ENCODE measurements at places on chromosomes 7 and 10.
A peak's percentile ranks its signal among the peaks of the same experiment; 100 is the strongest.

DNA sequence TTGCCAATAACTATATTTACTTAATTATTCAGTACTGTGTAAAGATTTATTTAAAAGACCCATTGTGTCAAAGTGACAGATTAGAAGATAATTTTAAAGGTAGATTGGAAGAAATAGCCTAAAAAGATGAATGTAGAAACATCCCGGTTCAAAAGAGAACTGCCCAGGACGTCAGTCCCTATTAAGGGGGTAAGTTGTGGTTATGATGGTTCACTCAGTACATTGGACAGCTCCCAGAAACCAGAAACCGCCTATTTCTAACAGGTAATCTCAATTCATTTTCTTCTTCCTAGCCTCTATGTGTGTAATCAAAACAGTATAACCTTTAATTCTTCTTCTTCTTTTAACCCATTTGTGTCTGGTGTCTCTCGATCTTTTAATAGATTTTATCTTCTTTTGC is 1.5 kb upstream of the FERD3L start:
- no peak for DNase-seq

DNA sequence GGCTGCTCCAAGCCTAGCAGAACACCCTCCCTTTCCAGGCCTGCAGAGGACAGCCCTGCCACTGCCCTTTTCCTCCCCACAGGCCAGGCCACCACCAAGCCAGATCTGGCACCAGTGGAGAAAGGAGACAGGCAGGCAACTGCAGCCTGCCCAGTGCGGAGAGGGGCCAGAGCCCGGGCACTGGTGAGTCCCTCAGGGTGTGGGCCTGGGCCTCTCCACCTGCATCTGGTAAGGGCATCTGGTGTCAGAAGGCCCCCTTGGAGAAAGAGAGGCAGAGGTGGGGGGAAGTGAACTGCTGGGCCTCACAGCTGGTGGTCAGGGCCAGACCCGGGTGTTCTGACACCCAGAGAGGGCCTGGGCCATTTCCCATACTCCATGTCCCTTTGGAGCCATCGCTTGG is 27.9 kb downstream of the ZNF783 start:
- DNase-seq, result no peak

GRCh38 chr10:132374176-132374575 is 22.8 kb upstream of the PWWP2B start:
- DNase-seq, result peak; percentile 21

- DNase-seq, result no peak
Measured at GRCh38 chr7:114008696-114009095, 89.9 kb upstream of the PPP1R3A start.

DNA sequence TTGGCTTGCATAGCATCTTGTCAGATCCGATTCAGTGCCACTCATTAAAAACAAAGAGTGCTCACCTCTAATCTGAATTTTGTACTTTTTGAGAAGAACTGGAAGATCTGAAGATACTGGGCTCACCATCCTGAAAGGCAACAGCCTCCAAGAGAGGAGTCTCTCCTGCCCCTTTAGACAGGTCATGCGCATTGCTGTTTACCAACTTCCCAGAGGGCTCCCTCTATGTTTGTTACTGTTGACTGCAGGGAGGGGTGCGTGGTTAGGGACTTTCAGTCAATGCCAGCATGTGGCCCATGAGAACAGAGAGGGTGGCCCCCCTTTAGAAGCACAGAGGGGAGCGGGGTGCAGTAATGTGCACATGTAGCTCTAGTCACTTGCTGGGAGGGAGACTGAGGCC is 33.2 kb upstream of the CABCOCO1 start:
- DNase-seq, result no peak

DNA sequence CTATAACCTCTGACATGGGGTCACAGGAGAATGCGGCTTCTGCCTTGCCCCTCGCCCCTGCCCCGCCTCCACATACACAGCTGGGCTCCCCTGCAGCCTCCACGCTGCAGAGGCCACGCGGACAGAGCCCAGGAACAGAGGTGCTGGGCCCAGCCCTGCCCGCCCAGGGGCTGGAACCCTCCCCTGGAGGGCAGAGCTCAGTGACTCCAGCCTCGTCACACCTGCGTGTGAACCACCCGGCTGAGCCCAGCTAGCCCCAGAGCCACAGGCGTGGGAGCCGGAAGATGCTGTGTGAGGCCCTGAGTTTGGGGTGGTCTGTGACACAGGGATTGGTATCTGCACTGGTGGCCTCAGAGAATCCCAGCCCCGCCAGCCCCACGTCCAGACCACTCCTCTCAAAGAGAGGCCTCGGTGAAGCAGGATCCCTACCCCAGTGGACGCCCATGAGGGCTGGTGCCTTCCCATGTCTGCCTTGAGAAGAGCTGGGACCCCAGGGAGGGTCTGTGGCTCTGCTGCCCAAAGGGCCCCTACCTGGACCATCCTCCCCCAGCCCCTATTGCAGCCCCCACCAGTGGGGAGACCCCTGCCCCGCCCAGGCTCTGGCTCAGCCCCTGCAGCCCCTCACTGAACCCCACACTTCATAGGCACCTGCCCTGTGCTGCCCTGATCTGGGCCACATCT is 8.1 kb upstream of the ADAP1 start:
- peak; percentile 29 for DNase-seq

GRCh38 chr7:12136523-12136922 is 74.6 kb upstream of the TMEM106B start:
- no peak for DNase-seq

DNA sequence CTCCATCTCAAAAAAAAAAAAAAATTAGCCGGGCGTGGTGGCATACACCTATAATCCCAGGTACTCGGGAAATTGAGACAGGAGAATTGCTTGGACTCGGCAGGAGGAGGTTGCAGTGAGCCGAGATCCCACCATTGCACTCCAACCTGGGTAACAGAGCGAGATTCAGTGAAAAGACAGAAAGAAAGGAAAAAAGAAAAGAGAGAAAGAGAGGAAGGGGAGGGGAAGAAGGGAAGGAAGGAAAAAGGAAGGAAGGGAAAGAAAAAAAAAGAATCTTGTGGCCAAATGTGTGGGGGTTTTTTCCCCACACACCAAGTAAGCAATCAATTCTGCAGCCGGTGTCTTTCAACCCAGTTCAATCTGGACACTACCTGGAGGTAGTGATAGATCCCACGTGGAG is 9.0 kb upstream of the NAT16 start:
- no peak for DNase-seq

DNA sequence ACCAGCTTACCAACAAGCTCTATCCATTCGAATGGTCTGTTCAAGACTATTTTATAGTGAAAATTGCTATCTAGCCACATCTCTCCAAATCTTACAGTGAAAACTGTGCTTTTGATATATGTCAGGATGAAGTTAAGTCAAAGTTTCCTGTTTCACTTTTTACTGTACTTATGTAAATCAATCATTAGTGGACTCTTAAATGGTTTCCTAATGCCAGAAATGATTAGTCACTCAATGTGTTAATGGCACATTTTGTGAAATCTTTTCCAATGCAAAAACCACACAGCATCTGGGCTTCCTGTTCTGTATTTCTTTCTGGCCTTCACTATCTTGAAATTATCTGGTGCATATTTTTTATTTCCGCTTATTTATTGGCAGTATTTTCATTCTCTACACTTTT is 87.3 kb upstream of the STEAP1B start:
- no peak for DNase-seq

DNA sequence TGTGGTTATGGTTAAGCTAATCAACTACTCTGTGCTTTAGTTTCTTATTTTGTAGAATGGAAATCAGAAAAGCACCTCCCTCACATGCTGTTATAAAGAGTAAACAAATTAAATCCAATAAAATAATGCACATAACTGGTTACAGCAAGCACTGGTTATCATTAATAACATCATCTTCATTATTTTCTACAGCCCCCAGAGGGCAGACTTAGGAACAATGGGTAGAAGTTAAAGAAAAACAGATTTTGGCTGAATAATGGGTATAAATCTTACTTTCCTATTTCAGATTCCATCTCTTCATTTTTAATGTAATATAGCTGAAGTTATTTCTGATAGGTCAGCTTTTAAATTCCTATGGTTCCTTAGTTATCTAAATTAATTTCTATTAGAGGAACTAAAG is 126.5 kb downstream of the DOCK4 start:
- no peak for DNase-seq

DNA sequence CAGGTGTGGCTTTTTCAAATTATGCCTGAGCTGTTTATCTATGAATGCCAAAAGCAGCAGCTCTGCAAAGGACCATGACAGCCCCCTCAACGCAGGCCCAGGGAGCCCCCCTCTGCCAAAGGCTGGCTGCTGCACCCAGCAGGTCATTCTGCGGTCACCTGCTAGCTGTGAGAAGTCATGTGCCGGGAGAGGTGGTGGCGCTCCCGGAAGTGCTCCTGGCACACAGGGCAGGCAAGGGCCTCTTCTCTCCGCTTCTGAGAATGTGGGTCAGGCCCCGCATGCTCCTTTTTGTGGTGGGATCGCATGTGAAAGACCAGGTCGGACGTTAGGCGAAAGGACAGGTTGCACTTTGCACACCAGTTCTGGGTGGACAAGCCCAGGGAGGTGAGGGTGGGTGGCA is 16.4 kb downstream of the ZNF488 start:
- no peak for DNase-seq

DNA sequence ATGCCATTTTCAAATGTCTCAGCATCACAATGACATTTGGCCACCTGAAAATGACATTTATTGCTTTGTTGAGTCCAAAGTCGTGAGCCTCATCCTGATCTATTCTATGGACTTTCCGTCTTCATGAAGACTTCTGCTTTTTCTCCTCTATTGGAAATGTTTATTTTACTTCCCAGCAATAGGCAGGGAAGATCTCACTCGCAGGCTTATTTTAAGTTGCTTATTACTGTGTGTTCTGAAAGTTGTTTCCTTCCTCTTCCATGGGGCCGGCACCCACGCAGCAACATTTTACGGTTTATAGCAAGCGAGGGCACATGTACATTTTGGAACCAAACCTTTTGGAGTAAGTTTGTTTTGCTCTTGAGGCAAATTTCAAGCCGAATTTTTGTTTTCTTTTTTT is 221.0 kb upstream of the KLF6 start:
- DNase-seq, result no peak

- DNase-seq, result no peak
Measured at GRCh38 chr10:49616421-49617101, 2.7 kb downstream of the CHAT start.

DNA sequence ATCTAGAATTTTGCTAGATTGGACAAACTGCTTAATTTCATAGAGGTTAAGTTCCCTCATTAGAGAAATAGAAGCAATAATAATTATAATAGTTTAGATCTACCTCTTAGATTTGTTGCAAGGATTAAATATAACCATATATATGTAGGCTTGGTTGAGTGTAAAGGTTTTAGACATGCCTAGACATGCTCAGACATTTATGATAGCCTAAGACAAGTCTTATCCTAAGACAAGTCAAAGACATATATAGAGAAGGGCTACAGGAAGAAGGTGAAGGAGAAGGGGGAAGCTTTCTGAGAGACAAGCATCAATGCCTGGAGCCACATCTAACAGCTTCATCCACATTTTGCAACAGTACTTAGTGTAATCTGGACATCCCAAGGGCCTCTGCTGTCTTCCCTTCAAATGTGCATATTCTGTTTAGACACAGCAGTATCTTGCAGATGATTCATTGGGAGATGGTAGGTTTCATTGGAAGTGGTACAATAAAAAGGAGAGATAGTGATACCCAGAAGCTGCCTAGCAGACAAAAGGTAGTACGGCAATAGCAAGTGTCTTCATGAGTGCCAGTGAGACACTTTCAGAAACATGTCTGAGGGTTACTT is 146.5 kb downstream of the HGF start:
- no peak for DNase-seq

DNA sequence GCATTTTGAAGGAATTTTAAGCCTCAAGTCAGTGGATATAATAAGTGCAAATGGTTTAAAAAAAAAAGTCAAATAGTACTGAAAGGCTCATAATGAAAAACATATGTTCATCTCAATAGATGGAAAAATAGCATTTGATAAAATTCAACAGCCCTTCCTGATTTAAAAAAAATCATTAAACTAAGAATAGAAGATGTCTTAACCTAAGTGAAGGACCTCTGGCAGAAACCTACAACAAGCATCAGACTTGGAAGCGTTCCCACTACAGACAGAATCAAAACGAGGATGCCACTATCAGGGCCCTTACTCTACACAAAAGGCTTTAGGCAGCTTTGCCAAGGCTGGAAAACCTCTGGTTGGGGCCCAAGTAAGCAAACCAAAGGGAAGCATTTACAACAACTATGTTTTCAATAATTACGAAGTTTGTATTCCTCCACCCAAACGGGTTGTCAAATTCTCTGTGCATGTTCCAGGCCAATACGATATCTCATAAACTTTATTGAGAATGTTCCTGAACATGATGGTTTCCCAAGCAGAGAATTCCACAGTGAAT is 45.1 kb downstream of the CYTH3 start:
- DNase-seq, result peak; percentile 57

GRCh38 chr10:107952649-107953556 is 788.4 kb upstream of the SORCS1 start:
- no peak for DNase-seq

- DNase-seq, result no peak
Measured at GRCh38 chr7:65379318-65379717, 5.7 kb downstream of the ZNF92 start.

DNA sequence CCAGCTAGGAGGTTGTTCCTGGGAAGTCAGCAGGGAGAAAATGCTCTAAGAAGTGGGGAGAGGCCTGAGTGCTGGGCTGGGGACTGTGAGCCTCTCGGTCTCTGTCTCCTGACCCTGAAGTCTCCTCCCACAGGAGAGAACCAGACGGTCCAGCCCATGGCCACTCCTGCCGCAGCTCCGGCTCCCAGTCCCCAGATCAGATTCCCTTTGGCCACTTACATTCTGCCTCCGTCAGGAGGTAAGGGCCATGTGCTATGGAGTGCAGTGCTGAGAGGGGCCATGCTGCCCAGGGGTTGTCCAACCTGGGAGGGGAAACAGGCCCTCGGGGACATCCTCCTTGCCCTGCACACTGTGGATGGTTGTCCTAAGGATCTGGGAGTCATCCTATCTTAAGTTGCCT is 21.3 kb upstream of the ZNF467 start:
- DNase-seq, result no peak

DNA sequence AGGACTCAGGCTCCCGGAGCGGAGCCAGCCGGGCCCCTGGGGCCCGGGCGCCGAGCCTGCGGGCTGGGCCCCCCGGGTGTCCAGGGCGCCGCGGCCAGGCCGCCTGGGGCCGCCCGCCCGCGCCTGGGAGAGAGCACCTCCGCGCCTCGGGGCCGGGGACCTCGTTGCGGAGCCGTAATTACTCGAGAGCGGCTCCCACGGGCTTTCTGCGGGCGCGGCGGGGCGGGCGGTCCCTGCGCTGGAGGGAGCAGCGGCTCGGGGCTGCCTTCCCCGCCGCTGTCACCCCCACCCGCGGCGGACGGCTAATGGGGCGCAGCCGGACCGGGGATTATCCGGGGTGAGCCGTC is 1.5 kb downstream of the GNB2 start:
- no peak for DNase-seq

GRCh38 chr10:110137142-110137545 is 70.3 kb upstream of the MXI1 start:
- DNase-seq, result no peak

- no peak for DNase-seq
Measured at GRCh38 chr10:32995066-32995622, 37.1 kb upstream of the ITGB1 start.

GRCh38 chr7:68432585-68432984 is 1165.7 kb upstream of the AUTS2 start:
- no peak for DNase-seq

All from left hindlimb (tissue), 1 donor.